ENCODE measurements at places on chromosomes 4 and X. TPM values are rescaled to one million over a fixed set of nuclear protein-coding genes. Genes with fewer than 3 reads are reported as not detected.

Gene PRICKLE3
- 18.1 TPM for total RNA-seq

GRCh38 chr4:78213218-78213617 is 156.1 kb downstream of the FRAS1 start:
- no peak overlapping the region for H3K4me3 ChIP-seq
- H3K4me1 ChIP-seq = no peaks in the 10 kb centered on the region
- DNase-seq = no peak
- no peaks in the 10 kb centered on the region for H3K36me3 ChIP-seq

Gene TRIM61
- 1.0 TPM for total RNA-seq

DNA sequence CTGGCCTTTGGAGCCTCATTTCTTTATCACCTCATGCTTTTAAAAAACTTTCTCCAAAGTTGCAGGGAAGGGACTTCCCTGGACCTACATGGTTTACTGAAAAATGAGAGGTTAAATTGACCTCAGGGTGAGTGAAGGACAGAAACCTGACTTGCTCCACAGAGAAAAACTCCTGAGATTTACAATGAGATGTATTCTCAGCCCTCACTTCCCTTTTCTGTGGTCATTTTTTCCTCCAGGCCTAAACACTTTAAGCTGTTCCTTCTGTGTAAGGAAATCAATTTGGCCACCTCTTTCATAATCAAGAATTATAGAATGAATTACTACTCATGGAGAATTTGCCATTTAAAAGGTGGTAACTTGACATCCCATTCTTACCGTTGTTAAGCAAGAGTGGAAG is 77.9 kb downstream of the HPGD start:
- no peaks in the 10 kb centered on the region for H3K27me3 ChIP-seq
- DNase-seq = no peak
- no peak overlapping the region for H3K27ac ChIP-seq
- H3K4me1 ChIP-seq = no peaks in the 10 kb centered on the region
- no peak overlapping the region for H3K4me3 ChIP-seq

Gene FGFR3
- total RNA-seq = 0.27 TPM

GRCh38 chr4:105560421-105560848 is 8.0 kb downstream of the ARHGEF38 start:
- H3K36me3 ChIP-seq = no peaks in the 10 kb centered on the region
- no peak overlapping the region for H3K27ac ChIP-seq
- no peaks in the 10 kb centered on the region for H3K27me3 ChIP-seq
- no peaks in the 10 kb centered on the region for H3K4me1 ChIP-seq

DNA sequence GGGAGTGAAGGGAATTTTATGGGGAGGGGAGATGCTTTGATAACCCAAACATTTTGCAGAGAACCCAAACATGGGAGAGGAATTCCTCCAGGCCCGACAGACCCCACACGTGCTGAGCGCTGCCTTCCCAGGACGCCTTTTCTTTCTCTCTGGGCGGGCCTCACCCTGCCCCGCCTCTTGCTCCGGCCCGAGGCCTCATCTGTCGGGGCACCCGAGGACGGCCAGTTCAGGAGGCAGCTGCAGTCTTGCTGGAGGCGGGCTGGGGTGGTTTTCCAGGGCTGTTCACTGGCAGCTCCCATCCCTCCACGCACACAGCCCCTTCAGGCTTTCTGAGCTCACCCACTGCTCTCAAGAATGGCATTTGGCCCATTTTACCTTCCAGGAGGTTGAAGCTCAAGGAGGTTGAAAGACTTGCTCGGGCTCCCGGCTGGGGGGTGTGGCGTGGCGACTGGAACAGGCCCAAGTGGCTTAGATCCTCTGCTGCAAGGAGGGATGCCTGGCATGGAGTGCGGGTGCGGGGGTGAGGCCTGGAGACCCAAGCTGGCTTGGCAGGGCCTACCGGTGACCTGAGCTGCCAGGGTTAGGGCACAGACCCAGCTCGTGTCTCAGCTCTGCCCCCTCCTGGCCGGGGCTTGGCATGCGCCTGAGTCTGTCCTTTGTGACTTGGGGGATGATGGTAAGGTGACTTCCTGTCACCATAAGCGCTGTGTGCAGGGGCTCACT is 99.2 kb downstream of the PSAPL1 start:
- no peaks in the 10 kb centered on the region for H3K4me1 ChIP-seq
- H3K27ac ChIP-seq = no peak overlapping the region
- peak; percentile 78 for DNase-seq

DNA sequence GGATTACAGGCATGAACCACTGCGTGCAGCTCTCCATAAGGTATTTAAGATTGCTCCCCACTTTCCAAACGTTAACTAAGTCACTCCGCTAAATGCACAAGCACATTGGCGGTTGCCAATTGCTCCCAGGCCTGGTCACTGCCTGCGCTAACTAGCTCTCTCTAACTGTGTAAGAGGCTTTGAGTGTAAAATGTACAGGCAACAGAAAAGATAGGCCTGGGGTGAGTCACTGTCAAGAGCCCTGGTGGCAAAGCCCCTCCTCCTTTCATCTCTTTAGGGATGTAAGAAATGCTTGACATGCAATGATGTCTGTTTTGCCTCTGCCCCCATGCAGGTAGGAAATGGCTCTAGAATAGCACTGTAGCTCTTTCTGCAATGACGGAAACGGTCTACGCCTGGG is 329.7 kb upstream of the GATB start:
- DNase-seq = peak; percentile 29
- H3K4me1 ChIP-seq = peaks cover 42% of the 10 kb centered on the region
- no peaks in the 10 kb centered on the region for H3K36me3 ChIP-seq
- H3K27ac ChIP-seq = no peak overlapping the region
- H3K4me3 ChIP-seq = no peak overlapping the region
- no peaks in the 10 kb centered on the region for H3K27me3 ChIP-seq

All from activated CD4-positive, alpha-beta memory T cell treated with anti-CD3 and anti-CD28 coated beads for 36 hours (primary cell).